ENCODE measurements at places on chromosomes 1 and 21.
A peak's percentile ranks its signal among the peaks of the same experiment; 100 is the strongest.

- DNase-seq = no peak
Observed at GRCh38 chr1:203630697-203631096, 4.1 kb downstream of the ATP2B4 start.

GRCh38 chr1:151838222-151839081, 1.2 kb downstream of the C2CD4D start:
- peak; percentile 53 for DNase-seq

GRCh38 chr1:10755970-10756521, 40.4 kb downstream of the CASZ1 start:
- peak; percentile 62 for DNase-seq

GRCh38 chr1:195584870-195585624, 1023.2 kb downstream of the KCNT2 start:
- no peak for DNase-seq

GRCh38 chr1:52156460-52156859, 14.6 kb downstream of the ZFYVE9 start:
- DNase-seq = no peak

- DNase-seq = no peak
Observed at GRCh38 chr1:208449951-208450350, 205.8 kb upstream of the PLXNA2 start.

DNA sequence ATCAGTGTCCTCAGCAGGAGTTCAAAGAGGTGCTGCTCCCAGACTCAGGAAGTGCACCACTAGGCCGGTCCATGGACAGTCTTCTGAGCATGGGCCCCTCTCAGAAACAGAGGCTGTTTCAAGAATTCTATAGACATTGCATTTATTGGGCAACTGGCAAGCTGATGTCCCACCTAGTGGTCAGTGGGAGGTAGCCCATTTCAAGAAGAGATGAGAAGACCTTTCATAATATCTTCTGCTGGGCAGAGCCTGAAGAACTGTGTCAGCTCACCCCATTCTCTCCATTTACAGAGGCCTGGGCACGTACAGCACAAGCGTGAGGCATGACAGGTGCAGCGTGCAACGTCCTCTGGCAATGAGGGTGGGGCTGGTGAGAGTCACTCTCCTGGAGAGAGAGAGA, 216.0 kb downstream of the DYRK1A start:
- no peak for DNase-seq

- no peak for DNase-seq
Observed at GRCh38 chr1:14716474-14716873, 118.0 kb downstream of the KAZN start.
